ENCODE measurements at places on chromosomes 16 and 17. TPM values are rescaled to one million over a fixed set of nuclear protein-coding genes. Genes with fewer than 3 reads are reported as not detected.

DNA sequence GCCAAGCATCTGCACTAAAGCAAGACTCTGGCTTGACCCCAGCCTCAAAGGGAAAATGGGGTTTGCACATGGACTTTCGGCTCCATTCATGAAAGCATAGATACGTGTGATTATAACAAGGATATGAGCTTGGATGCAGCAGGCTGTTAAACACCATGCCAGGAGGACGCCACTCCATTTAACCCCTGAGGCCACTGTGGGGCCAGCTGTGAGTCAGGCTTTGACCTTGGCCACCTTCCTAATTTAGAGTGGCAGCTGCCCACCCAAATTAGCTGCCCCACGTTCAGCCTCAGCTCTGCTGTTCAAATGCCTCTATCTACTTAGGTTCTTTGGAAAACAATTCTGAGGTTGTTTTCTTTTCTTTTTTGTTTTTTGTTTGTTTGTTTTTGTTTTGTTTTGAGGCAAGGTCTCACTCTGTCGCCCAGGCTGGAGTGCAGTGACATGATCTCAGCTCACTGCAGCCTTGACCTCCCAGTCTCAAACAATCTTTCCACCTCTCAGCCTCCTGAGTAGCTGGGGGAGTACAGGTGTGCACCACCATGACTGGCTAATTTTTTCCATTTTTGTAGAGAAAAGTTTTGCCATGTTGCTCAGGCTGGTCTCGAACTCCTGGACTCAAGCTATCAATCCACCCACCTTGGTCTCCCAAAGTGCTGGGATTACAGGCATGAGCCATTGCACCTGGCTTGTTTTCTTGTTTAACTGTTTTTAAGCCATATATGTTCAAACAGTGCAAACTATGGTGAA lies 23.2 kb upstream of the KIFC3 start:
- H3K4me3 ChIP-seq, result no peak overlapping the region
- peaks cover 12% of the 10 kb centered on the region for H3K4me1 ChIP-seq
- DNase-seq, result no peak
- H3K27me3 ChIP-seq, result no peaks in the 10 kb centered on the region

GRCh38 chr17:57286399-57287105 lies 30.2 kb downstream of the MSI2 start:
- H3K36me3 ChIP-seq, result no peaks in the 10 kb centered on the region
- H3K27me3 ChIP-seq, result no peaks in the 10 kb centered on the region
- peaks cover 3% of the 10 kb centered on the region for H3K4me1 ChIP-seq

DNA sequence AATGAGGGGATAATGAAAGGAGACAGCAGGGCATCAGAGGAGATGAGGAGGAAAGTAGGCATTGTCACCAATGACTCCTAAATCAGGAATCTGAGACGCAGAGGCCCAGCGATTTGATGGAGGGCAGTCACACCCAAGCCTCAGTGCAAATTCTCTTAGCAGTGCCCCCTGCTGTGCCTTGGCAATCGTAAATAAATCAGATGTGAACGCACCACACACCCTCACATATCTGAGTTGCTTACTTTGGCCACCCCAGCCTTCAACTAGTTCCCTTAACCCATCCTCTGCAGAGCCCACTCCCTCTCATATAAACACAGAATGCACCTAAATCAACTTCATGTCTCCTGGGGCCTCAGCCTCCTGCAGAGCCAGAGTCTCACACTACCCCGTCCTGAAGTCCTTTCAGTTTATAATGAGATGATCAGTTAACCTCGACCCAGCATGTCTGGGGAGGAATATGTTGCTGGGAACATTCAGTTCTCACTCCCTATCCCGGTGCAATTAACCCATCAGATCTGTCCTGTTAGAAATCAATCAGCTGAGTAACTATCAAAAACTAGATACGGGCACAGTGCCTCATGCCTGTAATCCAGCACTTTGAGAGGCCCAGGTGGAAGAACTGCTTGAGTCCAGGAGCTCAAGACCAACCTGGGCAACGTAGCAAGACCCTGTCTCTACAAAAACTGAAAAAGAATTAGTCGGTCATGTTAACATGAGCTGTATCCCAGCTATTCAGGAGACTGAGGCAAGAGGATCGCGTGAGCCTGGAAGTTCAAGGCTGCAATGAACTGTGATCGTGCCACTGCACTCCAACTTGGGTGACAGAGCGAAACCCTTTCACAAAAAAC lies 78.4 kb downstream of the SLC39A11 start:
- H3K36me3 ChIP-seq, result no peaks in the 10 kb centered on the region
- DNase-seq, result no peak
- no peaks in the 10 kb centered on the region for H3K27me3 ChIP-seq

DNA sequence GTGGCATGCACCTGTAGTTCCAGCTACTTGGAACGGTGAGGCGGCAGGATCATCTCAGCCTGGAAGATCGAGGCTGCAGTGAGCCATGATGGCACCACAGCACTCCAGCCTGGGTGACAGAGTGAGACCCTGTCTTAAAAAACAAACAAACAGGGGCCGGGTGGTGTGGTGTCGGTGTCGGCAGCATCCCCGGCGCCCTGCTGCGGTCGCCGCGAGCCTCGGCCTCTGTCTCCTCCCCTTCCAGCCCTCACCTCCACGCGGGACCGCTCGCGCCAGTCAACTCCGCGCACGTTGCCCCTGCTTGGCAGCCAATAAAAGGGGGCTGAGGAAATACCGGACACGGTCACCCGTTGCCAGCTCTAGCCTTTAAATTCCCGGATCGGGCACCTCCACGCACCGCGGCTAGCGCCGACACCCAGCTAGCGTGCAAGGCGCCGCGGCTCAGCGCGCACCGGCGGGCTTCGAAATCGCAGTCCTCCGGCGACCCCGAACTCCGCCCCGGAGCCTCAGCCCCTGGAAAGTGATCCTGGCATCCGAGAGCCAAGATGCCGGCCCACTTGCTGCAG lies 204.7 kb downstream of the CDRT15L2 start:
- H3K4me3 ChIP-seq, result no peak overlapping the region
- H3K36me3 ChIP-seq, result no peaks in the 10 kb centered on the region
- DNase-seq, result no peak
- no peak overlapping the region for H3K27ac ChIP-seq

The ACE gene
- total RNA-seq, result 61.1 TPM

The DHRS7B gene
- total RNA-seq, result 45.3 TPM

The CES5A gene
- not detected for total RNA-seq
